Cerebellar cortex (tissue), 1 donor: ENCODE measurements at places on chromosomes 1 and 21.

DNA sequence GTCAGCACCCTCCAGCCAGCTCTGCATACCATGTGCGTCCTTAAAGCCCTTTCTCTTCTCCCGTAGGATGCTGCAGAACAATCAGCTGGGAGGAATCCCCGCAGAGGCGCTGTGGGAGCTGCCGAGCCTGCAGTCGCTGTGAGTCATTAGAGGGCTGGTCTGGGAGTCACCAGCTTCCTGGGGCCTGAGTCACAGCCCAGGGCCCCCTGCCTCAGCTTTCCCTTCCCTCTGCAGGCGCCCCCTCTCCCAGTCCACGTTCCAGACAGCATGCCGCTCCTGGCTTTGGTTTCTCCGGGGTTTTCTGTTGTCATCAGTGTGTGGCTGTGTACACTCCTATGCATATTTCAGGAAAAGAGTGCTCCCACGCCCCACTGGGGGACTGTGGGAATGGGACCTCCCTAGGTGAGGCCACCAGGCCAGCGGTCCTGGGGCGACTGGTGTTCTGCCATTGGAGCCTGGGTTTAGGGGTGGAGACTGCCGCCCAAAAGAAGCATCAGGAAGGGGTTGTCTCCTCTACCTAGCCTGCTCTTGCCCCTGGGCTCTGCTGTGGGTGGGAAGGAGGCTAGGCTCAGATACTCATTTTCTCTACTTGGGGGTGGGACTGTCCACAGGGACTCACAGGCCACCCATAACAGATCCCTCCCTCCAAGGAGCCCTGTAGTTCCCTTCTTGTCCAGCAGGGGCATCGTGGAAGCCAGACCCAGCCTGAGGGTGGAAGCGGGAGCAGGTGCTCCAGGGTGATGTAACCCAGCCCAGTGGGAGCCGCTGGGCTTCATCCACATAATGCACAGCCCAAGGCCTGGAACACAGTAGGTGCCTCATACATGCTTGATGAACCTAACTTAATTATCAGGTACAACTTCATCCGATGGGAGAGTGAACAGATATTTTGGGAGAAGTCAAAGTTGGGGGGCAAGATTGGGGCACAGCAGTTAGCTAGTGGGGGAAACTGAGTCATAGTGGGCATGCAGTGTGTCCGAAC lies 42.5 kb downstream of the LGR6 start:
- peak; percentile 52 for DNase-seq

GRCh38 chr1:22326931-22327330 lies 124.7 kb upstream of the ZBTB40 start:
- no peak for DNase-seq

DNA sequence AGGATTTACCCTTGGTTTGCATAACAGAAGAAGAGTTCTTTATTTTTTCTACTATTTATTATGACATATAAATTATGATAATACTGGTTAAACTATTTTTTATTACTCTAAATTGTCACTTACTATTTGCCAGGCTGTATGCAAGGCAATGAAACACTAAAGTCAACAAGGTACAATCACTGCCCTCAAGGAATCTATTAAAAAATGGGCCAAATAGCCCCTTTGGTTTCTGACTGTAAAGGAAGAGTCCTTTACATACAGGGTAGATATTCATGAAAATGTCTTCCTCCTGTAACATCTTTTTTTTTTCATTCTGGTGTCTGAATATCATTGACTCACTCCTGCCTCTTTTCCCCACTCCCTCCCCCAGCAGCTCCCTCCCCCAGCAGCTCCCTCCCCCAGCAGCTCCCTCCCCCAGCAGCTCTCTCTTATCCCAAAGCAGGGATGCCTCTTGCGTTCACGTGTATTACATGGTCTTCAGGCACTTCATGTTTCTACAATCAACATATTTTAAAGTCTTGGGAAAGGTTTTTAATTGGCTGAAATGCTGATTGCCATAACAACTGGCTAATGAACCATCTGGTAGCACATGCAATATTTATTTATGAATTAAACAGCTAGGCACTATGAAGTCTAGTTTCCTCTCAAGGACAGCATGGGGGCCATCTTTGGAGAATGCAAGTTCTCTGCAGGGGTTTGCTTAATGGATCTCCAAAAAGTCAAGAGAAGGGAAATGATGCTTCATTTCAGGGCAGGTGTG lies 400.4 kb upstream of the PLXNA2 start:
- DNase-seq = no peak

GRCh38 chr1:241627453-241628259 lies 12.5 kb downstream of the CHML start:
- peak; percentile 57 for DNase-seq

- peak; percentile 38 for DNase-seq
These were observed 3.4 kb downstream of the ADGRB2 start for GRCh38 chr1:31760471-31761470.

- DNase-seq = peak; percentile 28
These were observed 32.1 kb downstream of the CD244 start for GRCh38 chr1:160830321-160831153.

DNA sequence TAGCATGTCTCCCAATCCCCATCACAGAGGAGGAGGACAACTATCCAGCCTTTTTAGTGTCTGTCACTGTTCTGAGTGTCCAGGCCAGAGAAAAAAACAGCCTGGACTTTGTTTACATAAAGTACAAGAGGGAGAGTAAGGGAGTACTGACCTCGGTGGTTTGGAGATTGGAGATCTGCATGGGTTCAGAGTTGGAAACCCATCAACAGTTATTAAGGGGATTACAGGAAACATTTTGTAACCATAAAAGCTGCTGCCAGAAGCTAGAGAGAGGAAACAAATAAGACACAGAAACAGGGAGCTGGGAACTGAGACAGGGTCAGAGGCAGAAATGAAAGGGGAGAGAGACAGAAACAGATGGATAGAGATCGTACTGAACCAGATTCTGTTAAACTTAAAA lies 131.5 kb upstream of the CTTNBP2NL start:
- DNase-seq = no peak

DNA sequence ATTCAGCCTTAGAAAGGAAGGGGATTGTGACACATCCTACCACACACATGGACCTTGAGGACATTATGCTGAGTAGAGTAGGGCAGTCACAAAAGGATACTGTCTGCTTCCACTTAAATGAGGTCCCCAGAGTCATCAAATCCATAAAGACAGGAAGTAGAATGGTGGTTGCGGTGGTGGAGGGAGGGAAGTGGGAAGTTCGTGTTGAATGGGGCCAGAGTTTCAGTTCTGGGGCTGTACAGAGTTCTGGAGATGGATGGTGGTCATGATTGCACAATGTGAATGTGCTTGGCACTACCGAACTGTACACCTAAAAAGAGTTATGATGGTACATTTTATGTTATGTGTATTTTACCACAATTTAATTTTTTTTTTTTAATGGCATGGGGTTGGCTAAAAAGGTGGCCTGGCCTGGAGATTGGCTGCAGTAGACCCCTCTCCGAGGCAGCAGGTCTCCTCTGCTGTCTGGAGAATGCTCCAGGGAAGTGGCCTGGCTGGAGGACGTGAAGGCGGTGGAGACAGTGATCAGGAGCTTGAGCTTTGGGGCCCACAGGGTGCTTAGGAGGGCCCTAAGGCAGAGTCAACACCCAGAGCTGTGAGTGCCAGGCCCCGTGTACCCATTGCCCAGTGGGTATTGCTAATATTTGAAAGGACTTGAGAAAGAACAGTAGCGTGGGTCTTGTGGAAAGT lies 30.4 kb downstream of the IFNGR2 start:
- DNase-seq = no peak

DNA sequence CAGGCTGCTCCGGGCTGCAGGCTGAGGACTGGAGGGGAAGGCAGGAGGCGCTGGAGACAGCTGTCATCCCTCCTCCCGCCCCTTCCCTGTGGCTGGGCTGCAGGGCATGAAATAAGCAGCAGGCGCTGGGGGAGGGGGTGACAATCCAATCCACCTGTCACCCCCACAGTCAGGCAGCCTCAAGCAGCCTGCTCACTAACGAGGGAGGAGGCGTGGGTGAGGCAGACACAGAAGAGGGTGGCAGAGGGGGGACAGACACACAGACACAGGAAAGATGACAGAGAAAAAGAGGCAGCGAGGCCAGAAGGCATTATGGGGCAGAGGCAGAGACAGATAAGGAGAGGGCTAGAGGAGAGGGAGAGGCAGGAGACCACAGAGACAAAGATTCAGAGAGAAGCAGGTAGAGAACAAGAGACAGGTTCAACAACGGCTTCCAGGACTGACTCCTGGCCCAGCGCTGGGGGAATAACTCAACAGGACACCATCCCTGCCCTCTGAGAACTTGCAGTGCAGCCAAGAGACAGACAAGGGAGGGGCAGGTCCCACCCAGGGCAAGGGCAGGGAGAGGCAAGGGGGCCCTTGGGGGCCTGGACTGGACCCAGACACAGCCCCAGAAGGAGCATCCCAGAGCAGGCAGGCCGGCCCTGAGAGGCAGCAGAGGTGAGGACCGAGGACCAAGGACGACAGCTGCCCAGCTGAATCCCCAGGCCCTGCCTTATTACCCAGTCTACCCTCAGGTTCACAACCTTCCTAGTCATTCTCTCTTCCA lies 11.2 kb downstream of the MEF2D start:
- DNase-seq = peak; percentile 90

DNA sequence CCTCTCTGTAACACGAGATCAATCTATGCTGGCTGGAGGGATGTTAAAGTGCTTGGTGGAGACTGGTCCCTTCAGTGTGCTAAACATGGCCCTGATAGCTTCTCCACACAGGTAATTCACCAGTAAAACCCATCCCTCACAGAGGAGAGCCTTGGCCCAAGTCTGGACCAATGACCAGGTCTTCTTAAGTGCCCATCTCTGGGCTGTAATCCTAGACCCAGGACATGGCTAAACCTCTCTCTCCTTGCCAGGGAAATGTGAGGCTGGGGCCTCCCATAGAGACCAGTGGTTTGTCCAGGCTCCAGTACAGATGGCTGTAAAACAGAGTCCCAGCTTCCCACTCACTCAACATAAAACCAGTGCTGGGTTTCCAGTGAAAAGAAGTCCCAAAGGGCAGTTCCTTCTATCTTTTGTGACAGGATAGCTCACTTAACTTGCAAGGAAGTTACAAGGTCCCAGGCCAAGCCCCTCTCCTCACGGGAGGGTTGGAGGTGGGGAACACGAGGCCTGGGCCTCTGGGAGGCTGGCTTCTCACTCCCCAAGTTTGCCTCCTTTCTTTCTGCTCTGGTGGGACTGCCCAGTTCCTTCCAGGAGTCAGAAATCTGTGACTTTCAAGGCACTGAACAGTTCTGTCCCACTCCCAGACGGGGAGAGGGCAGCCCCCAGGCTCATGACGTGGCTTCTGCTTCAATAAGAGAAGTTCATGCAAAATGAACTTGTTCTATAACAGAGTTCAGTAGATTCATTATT lies 2.2 kb upstream of the KIF17 start:
- DNase-seq = no peak

DNA sequence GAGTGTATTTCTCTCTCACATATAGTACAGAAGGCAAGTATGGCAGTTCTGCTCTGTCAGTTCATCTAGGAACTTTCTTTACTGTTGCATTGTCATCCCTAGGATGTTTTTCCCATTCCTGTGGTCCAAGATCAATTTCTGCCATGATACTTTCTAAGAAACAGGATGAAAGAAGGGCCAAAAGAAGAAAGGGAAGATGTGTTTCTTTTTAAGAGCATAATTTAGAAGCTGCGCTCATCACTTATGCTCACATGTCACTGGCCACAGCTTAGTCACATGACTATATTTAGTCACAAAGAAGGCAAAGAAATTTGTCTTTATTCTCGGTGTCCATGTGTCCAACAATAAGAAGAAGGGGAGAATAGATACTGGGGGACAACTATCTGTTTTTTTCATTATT lies 7.0 kb upstream of the MAST2 start:
- no peak for DNase-seq

DNA sequence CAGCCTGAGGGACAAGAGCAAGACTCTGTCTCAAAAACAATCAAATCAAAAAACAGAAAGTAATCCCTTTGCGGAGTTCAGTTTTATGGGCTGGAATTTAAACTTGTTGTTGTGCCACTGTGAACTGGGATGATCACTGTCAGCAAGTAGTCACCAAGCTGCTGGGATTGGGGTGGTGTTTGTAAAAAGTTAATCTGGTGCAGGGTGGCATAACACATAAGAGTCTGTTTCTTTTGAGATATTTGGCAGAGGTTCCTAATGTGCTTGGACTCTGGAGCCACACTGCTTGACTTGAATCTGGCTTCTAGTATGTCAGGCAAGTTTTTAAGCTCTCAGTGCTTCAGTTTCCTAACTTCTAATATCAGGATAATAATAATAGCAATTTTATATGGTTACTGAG lies 6.6 kb downstream of the CLIC4 start:
- no peak for DNase-seq

DNA sequence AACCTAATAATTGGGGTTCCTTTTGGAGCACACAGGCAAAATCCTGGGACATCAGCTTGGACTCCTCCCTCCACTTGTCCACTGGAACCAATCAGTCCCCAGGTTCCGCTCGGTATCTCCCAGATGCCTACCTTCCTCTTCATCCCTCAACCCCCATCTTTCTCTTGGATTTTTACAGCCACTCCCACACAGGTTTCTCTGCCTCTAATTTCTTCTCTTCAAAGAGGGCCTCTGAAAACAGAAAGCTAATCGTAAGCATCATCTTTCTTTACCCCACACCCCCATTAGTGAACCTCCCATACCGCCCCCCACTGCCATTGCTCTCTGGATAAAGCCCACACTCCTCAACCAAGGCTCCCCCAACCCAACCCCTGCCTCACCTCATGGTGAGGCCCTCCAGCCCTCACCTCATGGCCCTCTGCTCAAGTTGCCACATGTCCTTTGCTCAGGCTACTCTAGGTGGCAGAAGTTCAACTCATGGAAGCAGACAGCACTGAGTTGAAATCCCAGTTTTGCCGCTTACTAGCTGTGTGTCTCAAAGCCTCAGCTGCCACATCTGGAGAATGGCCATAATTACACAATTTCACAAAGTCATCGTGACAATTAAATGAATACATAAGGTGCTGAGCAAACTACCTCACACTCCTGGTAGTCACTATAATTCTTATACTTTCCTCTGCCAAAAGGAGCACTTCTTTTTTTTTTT lies 18.1 kb upstream of the WASF2 start:
- peak; percentile 47 for DNase-seq

DNA sequence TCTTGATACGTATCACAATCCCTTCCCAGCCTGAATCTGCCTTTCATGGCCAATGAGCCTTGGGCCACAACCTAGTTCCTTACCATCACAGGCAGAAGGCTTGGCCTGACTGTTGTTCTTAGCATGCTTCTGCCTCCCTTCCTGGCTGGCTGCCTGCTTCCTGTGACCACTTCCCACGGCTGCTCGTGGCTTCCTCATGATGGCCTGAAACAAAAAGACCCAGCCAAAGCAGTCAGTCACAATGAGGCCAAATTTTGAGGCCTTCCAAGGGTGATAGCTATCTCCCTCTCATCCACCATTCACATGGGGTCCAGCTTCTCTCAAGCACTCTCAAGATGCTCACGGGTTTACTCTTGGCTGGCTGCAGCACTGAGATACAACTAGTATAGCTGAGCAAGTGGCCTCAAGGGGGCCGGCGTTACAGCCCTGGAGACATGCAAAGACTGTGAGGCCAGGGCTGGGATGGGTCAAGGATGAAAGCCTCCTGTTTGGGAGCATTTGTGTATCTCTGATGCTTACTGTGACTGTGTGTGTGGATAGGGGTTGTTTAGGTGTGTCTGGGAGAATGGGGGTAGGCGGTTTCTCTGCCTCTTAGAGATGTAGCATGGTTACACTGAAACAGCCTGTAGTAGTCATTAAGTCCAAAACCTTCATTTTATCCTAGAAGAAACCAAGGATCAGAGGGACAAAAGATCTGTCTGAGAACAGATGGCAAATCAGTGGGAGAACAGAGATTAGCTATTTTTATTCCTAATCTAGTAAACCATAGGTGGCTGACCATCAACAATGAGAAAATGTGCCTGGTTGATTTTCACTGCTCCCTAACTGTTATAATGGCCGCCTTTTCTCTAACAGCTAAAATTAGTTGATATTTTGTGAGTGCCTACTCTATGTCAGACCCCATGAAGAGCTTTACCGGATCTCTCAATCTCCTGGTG lies 5.4 kb upstream of the TOE1 start:
- DNase-seq = peak; percentile 93
